Stimulated activated CD4-positive, alpha-beta T cell treated with anti-CD3 and anti-CD28 coated beads, Interleukin-12 subunit alpha, Interleukin-12 subunit beta, amount 100 ng/mL, for 24 hours (primary cell): ENCODE measurements at places on chromosomes 1 and 21.

GRCh38 chr1:92910081-92910480, 51.2 kb downstream of the DIPK1A start:
- no peak for DNase-seq

- no peak for DNase-seq
Observed at GRCh38 chr1:218322762-218323161, 22.4 kb upstream of the TGFB2 start.

GRCh38 chr1:184755226-184756065, 788 bp upstream of the EDEM3 start:
- no peak for DNase-seq

DNA sequence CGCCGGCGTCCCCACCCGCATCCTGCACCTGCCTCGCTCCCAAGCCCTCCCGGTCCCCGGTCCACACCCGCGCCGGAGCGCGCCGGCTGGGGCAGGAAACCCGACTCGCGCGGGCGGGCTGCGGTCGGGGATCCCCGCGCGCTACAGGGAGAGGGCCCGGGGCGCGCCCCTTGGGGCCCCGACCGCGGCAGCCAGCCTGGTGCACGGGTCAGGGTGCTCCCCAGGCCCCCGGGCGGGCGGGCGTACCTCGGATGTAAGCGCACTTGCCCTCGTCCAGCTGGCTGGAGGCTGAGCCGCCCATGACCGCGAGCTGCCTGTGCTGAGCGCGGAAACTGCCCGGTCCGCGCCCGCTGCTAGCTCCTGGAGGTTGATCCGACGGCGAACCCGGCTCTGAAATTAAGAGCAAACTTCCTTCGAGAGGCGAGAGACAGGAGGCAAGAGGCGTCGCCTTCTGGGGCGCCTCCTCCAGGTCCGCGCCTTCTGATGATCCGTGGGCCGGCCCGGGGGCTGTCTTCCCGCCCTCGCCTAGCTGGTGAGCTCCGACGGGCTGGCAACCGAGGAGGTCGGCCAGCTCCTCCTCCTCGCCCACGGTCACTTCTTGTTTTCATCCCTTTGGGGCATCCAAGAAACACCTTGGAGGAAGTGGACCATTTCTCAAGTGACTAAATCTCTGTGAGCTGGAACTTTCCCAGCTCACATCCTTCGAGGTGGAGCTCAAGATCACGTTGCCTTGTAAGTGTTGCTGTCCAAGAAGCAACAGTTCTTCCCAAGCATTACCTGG, at the start of gene NIBAN1:
TSS of gene NIBAN1 (minus strand) at position 453 of the 781 bp plus-strand sequence. CDS start at position 301, 152 bp downstream.
- peak; percentile 20 for DNase-seq

GRCh38 chr21:38954588-38955004, 148.9 kb downstream of the ETS2 start:
- no peak for DNase-seq

GRCh38 chr1:181010789-181011188, 11.9 kb downstream of the STX6 start:
- DNase-seq = no peak

DNA sequence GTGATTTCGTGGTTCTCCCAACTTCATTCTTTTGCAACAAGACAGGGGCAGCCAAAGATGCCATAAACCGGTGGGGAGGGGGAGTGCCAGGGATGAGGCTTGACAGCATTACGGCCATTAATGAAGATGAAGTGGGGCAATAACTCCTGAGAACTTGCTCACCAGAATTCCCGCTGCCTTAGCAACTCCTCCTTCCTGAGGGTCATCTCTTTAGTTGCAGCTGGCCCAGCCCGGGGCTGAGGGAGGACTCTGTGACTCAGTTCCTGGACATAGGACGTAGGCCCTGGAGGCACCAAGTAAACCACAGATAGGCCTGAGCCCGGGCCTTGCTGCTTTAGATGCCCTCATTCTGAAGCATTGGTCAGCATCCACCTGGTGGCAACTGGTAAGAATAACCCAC, 330.2 kb downstream of the RRAGC start:
- DNase-seq = no peak

DNA sequence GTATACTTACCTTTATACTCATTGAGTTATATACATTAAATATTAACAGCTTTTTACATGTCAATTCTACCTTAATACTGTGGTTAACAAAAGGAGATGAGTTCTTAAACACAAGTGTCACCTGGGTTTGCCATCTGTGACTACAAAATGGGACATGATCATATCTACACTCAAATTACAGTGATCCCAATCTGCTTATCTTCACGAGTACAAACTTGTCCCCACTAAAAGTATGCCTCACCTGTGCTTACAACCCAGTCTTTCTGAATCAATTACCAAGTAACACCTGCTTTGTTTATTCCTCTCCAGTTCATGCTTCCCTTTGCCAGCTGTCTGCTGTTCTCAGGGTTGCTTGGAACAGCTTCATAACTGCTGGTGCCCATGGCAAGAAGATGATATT, 8.8 kb downstream of the CD1E start:
- DNase-seq = no peak

DNA sequence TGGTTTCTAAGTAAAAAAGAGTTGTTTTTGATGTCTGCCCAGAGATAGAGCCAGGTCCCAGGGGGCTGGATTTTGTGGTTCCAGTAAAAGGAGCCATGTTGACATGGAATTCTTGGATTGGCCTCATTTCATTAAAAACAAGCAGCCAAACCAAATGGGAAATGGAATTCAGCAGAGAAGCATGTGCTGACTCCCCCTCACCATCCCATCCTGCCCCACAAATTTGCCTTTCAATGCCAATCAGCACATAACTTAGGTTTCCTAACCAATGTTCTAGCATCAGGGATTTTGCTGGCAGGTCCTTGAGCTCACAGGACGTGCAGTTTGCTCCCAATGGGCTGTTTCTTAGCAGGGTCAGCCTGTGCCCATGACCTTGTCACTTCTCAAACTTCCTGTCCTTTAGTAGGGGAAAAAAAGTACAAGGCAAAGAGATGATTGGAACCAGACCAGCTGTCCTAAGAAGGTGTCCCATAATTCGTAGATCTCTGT, 101.5 kb upstream of the GADD45A start:
- DNase-seq = no peak

GRCh38 chr1:94708811-94709210, 111.3 kb upstream of the SLC44A3 start:
- no peak for DNase-seq

- DNase-seq = no peak
Observed at GRCh38 chr1:228171221-228171891, 5.8 kb downstream of the IBA57 start.

GRCh38 chr1:3275471-3276340, 178.8 kb upstream of the ARHGEF16 start:
- no peak for DNase-seq

- no peak for DNase-seq
Observed at GRCh38 chr1:40519517-40519916, 10.9 kb downstream of the EXO5 start.

GRCh38 chr1:45015683-45016082, 3.6 kb downstream of the UROD start:
- DNase-seq = no peak

DNA sequence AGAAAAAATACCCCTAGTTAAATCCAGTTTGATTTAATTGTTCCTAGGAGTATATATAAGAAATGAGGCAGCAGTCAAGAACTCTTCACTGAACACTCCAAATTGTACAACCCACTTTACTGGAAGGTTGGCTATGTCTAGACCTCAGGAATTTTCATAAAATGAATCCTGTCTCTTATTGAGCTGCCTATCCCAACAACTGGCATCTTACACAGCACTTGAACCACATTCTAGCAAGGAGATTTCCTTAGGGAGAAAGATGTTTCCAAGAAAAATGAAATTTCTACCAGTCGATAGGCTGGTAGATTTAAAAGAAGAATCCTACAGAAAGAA, 16.3 kb downstream of the RNF19B start:
- DNase-seq = no peak

- no peak for DNase-seq
Observed at GRCh38 chr1:119008483-119009311, 20.6 kb upstream of the TBX15 start.

- no peak for DNase-seq
Observed at GRCh38 chr1:35243691-35244090, 24.8 kb upstream of the ZMYM4 start.

DNA sequence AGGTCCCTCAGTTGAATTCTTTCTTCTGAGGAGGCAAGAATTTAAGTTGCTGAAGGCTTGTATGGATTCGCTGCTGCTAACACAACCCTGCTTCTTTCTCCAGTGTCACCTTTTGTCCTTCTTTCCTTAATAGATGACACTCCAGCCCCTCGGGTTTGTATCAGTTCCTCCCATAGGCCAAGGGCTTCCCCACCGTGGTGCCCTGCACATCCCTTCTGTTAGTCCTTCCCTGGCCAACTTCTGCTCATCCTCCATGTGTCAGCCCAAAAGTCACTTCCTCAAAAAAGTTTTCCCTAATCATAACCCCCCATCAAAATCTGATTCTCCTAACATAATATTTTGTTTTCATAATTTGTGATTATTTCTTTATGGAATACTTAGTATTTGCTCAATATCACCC, 190.4 kb downstream of the RHOU start:
- DNase-seq = no peak

DNA sequence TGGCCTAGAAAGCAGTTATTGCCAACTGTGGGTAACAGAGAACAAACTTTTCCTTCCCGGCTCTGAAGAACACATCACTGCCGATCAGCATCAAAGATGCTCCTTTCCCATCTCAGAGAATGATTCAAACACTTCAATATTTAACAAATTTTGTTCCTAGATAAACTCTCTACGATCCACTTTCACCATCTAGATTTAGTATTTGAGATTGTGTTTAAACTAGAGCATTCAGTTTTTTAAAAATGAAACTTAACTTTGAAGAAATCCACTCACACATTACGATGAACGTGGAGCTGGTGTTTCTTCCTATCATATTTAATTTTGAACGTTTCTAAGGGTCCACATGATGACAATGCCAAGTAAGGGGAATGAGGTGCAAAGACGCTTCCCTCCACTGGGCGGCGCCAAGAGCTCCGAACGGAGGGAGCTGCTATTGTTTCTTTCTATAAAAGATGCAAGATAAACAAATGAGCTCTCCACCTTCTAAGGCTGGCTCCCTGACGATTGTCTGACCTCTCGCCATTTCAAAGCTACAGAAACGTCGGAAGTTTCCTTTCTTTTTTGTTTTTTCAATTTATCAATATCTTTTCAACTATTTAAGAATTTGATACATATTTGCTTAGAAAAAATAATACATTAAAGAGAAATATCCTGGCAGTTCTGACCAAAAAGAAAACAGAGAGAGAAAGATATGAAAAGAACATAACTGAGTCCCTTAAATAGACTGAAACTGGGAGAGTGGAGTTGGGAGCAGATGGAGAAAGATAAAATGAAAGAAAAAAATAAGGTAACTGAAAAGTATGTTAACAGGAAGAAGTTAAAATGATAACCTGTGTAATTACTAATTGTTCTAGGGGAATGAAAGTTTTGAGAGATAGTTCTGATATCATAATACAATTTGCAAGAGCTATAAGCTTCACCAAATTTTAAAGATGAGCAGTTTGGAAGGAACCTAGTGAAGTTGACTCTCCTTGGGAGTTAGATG, 4.4 kb upstream of the BARHL2 start:
- no peak for DNase-seq

GRCh38 chr1:233328142-233328921, 808 bp downstream of the MAP3K21 start:
- DNase-seq = peak; percentile 2

- DNase-seq = no peak
Observed at GRCh38 chr21:41620982-41621381, 113.0 kb upstream of the TMPRSS2 start.

DNA sequence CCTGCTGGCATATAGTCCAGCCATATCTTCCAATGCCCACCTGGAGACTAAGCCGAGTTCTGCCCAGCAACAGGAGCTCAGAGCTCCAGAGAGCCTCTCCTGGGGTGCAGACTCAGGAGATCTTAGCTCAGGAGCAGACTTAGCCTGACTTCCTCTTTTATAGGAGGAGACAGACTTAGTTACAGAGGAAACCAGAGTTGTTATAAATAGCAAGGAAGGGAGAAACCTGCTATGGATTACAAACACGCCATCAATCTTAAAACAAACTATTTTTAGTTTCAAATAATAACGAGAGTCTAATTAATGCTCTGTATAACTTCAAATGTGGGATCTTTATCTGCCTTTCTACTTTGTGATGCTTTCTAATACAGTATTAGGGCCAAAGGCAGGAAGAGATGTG, 3.3 kb upstream of the KIF21B start:
- DNase-seq = no peak

GRCh38 chr1:214660190-214660589, 57.2 kb downstream of the CENPF start:
- no peak for DNase-seq
